ENCODE measurements at places on chromosomes 12 and 14. TPM values are rescaled to one million over a fixed set of nuclear protein-coding genes. Genes with fewer than 3 reads are reported as not detected.

- DNase-seq: no peak
Observed at GRCh38 chr12:82765971-82766705, 79.4 kb downstream of the TMTC2 start.

DNA sequence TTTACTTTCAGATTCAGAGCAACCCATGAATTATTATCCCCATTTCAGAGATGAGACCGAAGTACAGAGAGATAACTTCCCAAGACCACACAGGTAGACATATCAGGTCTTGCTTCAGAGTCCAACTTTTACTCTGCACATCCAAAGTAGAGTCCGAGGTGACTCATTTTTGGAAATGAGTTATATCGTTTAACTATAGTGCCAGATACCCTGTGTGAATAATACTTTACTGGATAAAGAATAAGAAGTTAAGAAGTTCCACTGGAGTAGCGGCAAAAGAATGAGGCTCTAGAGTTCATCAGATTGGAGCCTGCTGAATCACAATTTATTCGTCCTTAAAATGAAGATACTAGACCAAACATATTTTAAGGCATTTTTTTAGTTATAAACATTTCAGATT is 124.7 kb downstream of the EPS8 start:
- peak; percentile 62 for DNase-seq

DNA sequence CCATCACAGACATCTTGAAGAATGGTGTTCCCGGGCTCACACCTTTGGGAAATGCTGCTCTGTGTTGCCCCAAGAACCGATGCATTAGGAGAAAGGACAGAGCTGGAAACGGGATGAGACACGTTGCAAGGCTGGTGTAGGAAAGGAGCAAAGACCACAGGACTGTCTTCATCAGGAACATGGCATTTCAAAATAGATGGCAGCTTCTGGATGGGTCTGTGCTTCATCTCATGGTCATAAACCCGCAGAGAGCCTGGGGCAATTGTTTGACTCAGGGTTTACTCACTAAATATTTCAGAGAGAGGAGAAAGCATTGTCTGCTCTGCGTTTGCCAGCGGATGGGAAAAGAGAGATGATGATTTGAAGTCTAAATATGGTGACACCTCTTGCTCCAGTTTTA is 76.3 kb downstream of the CACNA1C start:
- DNase-seq: peak; percentile 95

- peak; percentile 43 for DNase-seq
Observed at GRCh38 chr14:48703728-48704467, 882.3 kb downstream of the RPS29 start.

DNA sequence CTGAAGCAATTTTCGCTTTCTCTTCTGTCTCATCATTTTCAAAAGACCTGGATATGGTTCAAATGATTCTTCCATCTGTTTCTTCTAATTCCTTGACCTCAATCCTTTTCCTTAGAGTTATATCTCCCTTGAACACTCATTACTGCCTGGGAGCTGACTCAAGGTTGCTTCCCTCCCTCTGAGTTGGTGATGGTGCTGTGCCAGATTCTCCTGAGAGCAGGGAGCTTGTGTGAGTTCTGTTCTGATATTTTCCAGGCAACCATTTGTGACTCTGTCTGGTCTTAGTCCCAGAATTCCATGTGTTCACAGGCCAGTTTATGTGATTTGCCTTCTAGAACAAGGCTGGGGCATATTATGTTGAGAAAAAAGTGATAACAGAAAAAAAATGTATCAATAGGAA is 505.1 kb upstream of the SYT1 start:
- DNase-seq: no peak

GRCh38 chr12:28998662-28999120 is 150.4 kb upstream of the FAR2 start:
- DNase-seq: no peak

GRCh38 chr14:61154641-61155040 is 126.5 kb downstream of the TMEM30B start:
- DNase-seq: no peak

- DNase-seq: peak; percentile 65
Observed at GRCh38 chr12:109949089-109949488, 47.1 kb downstream of the GIT2 start.

DNA sequence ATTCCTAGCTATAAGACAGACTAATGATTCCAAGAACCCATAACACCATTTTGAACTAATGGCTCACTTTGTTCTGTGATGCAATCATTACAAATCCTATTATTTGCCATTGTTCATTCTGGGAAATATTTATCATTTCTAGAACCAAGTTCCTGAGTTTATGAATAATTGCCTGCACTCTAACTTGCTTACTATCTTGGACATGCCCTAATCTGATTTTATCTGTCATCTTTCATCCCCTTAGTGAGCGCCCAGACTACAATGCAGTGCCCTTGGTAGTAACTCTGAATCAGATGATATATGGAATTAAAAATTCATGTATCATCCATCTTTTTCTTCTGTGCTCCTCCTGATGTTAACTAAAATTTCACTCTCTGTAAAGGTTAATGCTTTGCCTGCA is 703.1 kb upstream of the MDGA2 start:
- DNase-seq: no peak

DNA sequence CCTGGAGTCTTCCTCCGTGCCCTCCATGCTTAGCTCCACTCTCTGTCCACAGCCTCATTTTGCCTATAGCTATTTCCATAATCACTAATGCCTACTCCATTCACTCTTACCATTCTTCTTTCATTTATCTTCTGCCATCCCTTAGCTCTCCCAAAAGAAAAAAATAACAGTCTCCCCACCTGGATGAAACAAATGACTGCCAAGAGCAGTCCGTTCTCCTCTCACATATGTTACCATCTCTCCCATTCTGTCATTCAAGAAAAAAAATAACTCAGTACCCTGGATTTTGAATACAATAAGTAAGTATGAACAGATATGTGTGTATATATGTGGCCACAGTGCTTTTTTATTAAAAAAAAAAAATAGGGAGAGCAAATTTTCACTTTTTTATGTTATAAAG is 13.2 kb downstream of the DUSP16 start:
- no peak for DNase-seq

DNA sequence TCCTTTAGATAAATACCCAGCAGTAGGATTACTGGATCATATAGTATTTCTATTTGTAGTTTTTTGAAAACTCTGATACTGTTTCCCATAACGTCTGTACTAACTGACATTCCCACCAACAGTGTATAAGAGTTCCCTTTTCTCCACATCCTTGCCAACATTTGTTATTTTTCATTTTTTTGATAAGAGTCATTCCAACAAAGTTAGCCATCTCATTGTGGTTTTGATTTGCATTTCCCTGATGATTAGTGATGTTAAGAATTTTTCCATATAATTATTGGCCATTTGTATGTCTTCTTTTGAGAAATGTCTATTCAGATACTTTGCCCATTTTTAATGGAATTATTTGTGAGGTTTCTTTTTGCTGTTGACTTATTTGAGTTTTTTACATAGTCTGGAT is 486.0 kb downstream of the FLRT2 start:
- no peak for DNase-seq

- no peak for DNase-seq
Observed at GRCh38 chr12:32274665-32275064, 124.7 kb upstream of the FGD4 start.

DNA sequence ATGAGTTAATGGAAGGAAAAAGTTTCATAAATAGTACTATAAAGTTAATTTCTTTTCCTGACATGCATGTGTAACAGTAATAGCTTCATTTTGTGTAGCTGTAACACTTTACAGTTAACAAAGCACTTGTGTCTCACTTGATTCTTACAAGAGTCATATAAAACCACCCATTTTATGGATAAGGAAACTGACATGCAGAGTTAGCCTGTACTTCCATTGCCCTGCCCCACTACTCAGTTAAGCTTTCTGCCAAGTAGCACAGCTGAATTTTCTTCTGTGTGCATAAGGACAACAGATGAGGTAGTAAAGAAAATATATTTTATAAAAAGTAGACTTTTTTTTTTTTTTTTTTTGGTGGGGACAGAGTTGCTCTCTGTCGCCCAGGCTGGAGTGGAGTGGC is 32.2 kb downstream of the ANO6 start:
- DNase-seq: no peak

DNA sequence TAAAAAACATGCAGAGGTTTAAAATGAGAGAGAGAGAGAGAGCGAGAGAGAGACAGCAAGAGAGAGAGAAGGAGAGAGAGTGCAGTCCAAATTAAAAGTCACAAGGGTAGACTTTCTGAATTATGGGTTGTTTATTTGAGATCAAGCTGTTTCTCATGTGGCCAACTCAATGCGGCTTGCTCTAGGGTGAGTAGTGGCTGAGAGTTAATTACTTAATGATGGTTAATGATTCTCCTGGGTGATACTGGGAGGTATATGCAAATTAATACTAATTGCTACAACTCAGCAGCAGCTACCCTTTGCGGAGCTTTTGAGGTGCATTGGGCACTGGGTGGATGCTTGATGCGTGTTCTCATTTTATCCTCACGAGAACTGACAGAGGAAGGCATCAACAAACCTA is 122.1 kb upstream of the NOS1 start:
- DNase-seq: no peak

- no peak for DNase-seq
Observed at GRCh38 chr14:92888896-92889295, 34.1 kb upstream of the CHGA start.

GRCh38 chr12:91811481-91812287 is 334.0 kb downstream of the BTG1 start:
- DNase-seq: no peak

DNA sequence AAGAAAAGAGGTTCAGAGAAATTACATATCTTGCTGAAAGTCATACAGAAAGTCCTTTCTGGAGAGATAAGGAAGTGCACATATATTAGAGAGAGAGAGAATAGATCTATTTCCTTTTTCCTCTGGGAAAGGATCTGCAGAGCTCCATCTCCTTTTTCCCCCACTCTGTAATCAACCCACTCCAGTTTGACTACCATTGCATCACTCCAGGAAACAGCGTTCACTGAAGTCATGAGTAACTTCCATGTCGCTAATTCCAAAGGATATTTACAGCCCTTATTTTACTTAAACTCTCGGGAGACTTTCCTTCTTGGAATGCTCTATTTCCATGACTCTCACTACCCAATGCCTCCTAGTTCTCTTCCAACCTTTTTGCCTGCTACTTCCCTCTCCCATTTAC is 72.5 kb upstream of the PARP11 start:
- DNase-seq: no peak

DNA sequence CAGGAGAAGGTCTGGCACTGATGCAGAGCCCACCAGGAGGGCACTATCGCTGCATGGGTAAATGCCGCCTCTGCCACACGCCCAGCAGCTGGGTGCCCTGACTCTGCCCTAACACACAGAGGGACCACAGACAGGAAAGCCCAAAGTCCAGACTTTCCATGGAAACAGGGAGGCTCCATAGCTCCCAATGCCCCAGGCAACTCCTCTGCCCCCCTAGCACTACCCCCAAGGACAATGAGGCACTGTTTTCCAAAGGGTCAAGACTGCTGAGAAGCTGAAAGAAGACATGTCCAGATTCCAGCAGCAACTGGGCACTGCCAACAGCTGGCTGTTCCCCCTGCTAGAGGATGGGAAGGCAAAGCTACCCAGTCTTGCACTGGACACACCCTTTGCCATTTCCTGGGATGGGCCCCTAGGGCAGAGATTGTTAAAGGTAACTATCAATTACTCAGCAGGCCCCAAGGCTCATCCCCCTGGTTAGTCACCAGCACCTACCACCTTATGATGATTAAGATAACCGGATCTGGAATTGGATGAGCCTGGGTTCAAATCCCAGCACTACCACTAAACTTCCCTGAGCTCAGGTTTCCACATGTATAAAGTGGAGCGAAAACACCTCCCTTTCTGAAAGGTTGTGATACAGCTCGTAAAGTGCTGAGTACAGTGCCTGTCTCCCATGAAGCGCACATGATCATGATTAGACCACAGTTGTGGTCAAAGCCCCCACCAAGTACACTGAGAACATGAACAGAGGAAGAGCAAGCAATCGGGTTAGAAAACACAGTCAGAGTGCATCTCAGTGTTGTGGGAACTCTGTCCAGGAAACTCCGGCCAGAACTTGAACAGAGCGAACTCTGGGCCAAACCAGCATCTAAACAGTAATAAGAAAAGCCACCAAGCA is 3.3 kb downstream of the PXN start:
- no peak for DNase-seq

GRCh38 chr12:86523844-86524243 is 267.7 kb upstream of the MGAT4C start:
- DNase-seq: no peak

DNA sequence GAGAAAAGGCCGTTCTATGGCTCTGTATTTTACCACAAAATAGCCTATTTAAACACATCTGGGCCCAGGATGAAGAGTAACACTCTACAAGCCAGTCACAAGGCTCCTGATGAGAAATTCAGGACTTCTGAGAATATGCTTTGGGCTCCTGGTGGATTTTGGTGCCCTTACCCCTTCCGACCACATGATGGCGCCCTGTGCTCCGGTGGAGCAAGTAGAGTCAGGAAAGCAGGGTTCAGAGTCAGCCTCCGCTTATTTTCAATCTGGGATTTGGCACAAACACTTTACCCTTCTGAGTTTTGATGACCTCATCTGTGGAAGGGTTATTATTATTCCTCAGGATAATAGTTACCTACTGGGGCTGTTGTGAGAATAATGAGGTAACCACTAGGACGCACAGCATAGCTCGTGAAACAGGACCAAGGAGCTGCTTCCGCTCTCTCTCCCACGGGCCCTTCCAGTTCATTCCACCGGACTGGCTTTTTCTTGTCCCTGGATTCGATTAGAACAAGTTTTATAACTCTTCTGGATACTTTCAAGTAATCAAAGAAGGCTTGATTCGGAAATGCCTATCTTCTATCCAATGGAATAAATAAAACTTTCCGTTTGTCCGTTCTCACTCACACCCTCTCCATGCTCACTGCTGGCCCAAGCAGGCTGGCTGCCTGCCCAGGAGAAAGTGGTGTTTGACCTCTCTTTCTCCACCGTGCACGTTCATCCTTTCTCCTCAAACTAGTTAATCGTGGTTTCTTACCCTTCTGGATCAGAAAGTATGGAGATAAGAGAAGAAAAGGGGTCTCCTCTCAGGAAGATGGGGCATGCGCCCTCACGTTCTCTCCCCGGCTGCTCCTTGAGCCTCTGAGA is 104.6 kb downstream of the GALC start:
- no peak for DNase-seq

MGP gene
- 16.8 TPM for total RNA-seq

PTPRQ gene
- total RNA-seq: 5.4 TPM

IRAK3 gene
- total RNA-seq: 3.6 TPM

KRT6B gene
- total RNA-seq: not detected

ABCC9 gene
- 28.3 TPM for total RNA-seq

COX8C gene
- not detected for total RNA-seq

GON7 gene
- total RNA-seq: 11.2 TPM

CNTN1 gene
- 0.29 TPM for total RNA-seq

PTPRB gene
- total RNA-seq: 0.29 TPM

TAS2R10 gene
- total RNA-seq: 1.8 TPM

OAS2 gene
- total RNA-seq: 8.3 TPM

RARG gene
- 46.6 TPM for total RNA-seq

All from osteoblast (primary cell).